ENCODE measurements at places on chromosomes 2 and 18. TPM values are rescaled to one million over a fixed set of nuclear protein-coding genes. Genes with fewer than 3 reads are reported as not detected.

DNA sequence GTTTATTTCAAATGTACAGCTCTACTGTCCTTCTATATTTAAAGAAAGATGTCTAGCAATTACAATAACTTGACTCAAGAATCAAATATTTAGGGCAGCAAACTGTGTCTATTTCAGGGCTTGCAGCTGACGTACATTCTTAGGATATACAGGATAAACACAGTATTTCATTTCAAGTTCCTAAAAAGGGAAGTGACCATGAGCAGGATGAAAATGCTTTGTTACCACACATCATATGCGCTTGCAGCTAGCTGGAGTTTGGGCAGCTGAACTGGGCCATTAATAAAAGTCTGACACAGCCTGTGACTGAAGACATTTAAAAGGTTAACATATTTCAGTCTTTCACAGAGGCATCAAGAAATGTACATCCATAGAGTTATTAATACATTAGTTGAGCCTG, 264.6 kb upstream of the TRIB2 start:
- peaks cover 7% of the 10 kb centered on the region for H3K4me1 ChIP-seq
- H3K27ac ChIP-seq: no peak overlapping the region
- no peaks in the 10 kb centered on the region for H3K27me3 ChIP-seq
- H3K36me3 ChIP-seq: peaks cover 4% of the 10 kb centered on the region
- DNase-seq: no peak
- H3K4me3 ChIP-seq: no peak overlapping the region

Gene CKAP2L
- total RNA-seq: 42.5 TPM

DNA sequence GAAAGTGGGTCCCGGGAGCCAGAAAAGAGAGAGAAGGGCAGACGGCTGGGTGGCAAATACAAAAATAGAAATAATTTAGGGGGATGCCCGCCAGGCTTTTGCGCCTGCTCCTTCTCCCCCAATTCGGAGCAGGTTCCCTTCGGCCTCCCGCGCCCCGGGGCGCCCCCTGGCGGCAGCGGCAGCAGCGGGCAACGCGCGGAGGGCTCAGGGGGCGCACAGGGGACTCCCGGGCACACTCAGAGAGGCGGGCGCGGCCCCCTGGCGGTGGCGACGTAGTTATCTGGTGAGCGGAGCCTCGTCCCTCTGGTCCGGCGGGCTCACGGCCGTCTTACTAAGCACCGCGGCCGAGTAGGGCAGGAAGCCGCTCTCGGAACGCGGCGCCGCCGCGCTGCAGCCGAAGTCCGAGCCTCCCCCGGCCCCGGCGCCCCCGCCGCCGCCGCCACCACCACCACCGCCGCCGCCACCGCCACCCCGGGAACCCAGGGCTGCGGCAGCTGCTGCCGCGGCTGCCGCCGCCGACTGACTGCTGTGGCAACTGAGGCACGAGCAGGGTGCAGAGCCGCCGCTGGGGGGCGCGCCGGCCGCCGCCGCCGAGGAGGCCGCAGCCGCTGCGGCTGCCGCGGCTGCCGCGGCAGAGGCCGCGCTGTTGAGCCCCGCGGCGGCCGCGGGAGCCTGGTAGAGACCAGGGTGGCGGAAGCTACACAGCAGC, 3.8 kb downstream of the EVX2 start:
- DNase-seq: peak; percentile 79
- peak overlapping the region; percentile 86 for H3K4me3 ChIP-seq
- H3K27ac ChIP-seq: no peak overlapping the region
- peaks cover 8% of the 10 kb centered on the region for H3K4me1 ChIP-seq

GRCh38 chr18:13216711-13217465, 1.7 kb upstream of the LDLRAD4 start:
- peak overlapping the region; percentile 13 for H3K4me3 ChIP-seq
- no peaks in the 10 kb centered on the region for H3K4me1 ChIP-seq
- DNase-seq: peak; percentile 23
- peaks cover 91% of the 10 kb centered on the region for H3K27me3 ChIP-seq
- peaks cover 6% of the 10 kb centered on the region for H3K36me3 ChIP-seq
- H3K27ac ChIP-seq: no peak overlapping the region

DNA sequence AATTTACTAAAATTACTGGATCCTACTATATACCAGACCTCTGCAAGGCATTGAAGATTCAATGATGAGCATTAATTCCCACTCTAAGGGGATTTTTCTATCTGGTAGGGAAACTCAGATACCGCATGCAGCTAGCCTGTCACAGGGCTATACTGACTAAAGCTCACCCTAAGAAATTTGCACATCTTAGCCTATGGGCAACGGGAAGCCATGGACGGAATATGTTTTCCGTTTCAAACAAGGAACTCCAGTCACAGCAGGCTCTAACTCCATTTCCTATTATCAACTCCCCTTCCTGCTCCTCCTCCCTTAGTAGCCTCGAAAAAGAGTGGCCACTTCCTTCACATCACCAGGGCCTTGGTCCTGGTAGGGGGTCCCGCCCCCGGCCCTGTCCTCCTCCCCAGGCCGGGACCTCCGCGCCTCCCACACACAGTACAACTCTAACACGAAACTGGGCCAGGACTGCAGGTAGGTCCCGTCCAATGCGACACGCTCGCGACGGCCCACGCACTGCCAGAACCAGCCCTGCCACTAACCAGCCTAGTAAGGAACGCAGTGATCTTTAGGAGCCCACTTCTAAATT, 659 bp upstream of the COX5B start:
- H3K27me3 ChIP-seq: no peaks in the 10 kb centered on the region
- peak overlapping the region; percentile 98 for H3K4me3 ChIP-seq

Gene MC4R
- not detected for total RNA-seq

GRCh38 chr2:219567791-219568361, 3.5 kb downstream of the OBSL1 start:
- DNase-seq: no peak
- H3K4me1 ChIP-seq: peaks cover 9% of the 10 kb centered on the region
- no peak overlapping the region for H3K4me3 ChIP-seq
- H3K27me3 ChIP-seq: no peaks in the 10 kb centered on the region
- peaks cover 46% of the 10 kb centered on the region for H3K36me3 ChIP-seq
- H3K27ac ChIP-seq: no peak overlapping the region

- no peaks in the 10 kb centered on the region for H3K27me3 ChIP-seq
- no peak overlapping the region for H3K4me3 ChIP-seq
- H3K27ac ChIP-seq: no peak overlapping the region
- no peak for DNase-seq
Observed at GRCh38 chr2:232293191-232293590, 85.4 kb upstream of the ALPP start.

GRCh38 chr2:112137516-112138158, 548 bp upstream of the FBLN7 start:
- H3K4me1 ChIP-seq: no peaks in the 10 kb centered on the region
- peak; percentile 13 for DNase-seq
- H3K27me3 ChIP-seq: no peaks in the 10 kb centered on the region
- peak overlapping the region; percentile 68 for H3K4me3 ChIP-seq

- H3K27me3 ChIP-seq: no peaks in the 10 kb centered on the region
- H3K36me3 ChIP-seq: peaks cover 63% of the 10 kb centered on the region
- H3K27ac ChIP-seq: no peak overlapping the region
- H3K4me1 ChIP-seq: no peaks in the 10 kb centered on the region
Observed at GRCh38 chr2:10777111-10777841, 35.3 kb downstream of the PDIA6 start.

DNA sequence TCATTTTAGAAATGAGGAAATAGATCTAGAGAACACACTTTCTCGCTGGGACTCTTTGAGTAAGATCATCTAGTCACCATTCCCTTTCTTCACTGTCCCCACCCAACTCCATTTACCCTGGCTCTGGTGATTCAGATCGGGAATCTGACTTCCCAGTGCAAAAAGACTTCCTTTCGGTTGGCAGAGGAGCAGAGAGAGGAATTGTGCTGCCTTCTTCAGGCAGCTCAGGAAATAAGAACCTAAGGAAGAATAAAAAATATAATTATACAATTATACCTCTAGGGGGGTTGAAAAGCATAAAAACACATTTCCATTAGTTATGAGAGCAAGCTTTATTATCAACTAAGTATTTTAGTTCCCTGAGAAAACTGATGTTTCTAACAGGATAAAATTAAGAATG, 9.3 kb upstream of the MPP4 start:
- no peaks in the 10 kb centered on the region for H3K27me3 ChIP-seq
- H3K4me1 ChIP-seq: no peaks in the 10 kb centered on the region
- H3K36me3 ChIP-seq: no peaks in the 10 kb centered on the region
- no peak overlapping the region for H3K4me3 ChIP-seq
- no peak overlapping the region for H3K27ac ChIP-seq

Gene ADD2
- 0.14 TPM for total RNA-seq

- H3K4me3 ChIP-seq: no peak overlapping the region
- no peaks in the 10 kb centered on the region for H3K4me1 ChIP-seq
- H3K27me3 ChIP-seq: no peaks in the 10 kb centered on the region
- H3K36me3 ChIP-seq: no peaks in the 10 kb centered on the region
Observed at GRCh38 chr2:229661478-229661877, 52.9 kb downstream of the DNER start.
